ENCODE measurements at places on chromosomes 11 and 22.

- DNase-seq = no peak
Observed at GRCh38 chr11:75014129-75014528, 25.4 kb downstream of the NEU3 start.

GRCh38 chr11:74269161-74269811 is 42.2 kb downstream of the P4HA3 start:
- DNase-seq = no peak

DNA sequence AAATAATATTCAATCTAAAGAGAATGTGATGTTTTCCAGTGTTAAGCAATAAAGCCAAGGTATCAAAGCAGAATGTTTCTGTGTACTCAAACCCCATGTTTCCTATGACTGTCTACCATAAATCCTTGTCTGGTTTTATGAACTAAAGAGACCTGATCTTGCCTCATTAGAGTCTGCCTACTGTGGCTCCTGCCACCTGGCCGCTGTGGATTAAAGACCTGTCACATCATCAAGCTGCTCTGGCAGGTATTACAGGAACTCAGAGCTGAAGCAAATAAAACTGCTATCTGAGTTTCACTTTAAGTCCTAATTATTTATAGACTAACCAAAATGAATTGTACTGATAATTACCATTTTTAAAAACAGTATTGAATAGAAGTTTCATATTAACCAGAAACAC is 207.8 kb upstream of the CCDC90B start:
- DNase-seq = no peak

DNA sequence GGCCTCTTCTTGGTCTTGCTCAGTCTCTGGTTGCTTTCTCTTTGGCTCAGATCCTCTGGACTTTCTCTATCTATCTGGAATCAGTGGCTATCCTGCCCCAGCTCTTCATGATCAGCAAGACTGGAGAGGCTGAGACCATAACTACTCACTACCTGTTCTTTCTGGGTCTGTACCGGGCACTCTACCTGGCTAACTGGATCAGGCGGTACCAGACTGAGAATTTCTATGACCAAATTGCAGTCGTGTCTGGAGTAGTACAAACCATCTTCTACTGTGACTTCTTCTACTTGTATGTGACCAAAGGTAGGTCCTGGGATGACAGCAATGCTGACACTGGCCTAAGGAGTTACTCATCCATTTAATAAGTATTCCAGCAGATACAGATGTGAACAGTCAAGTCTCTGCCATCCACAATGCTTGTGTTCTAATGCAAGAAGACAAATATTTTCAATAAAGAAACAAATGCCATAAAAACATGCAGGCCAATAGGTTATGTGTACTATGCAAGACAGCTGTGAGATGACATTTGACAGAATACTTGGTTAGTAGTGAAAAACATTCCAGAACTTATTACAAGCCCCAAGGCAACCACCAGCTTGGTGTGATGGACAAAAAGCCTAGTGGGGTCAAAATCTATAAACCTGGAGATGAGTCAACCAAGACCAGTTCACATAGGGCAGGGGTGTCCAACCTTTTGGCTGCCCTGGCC is 13.4 kb downstream of the KDELR3 start:
- no peak for DNase-seq

DNA sequence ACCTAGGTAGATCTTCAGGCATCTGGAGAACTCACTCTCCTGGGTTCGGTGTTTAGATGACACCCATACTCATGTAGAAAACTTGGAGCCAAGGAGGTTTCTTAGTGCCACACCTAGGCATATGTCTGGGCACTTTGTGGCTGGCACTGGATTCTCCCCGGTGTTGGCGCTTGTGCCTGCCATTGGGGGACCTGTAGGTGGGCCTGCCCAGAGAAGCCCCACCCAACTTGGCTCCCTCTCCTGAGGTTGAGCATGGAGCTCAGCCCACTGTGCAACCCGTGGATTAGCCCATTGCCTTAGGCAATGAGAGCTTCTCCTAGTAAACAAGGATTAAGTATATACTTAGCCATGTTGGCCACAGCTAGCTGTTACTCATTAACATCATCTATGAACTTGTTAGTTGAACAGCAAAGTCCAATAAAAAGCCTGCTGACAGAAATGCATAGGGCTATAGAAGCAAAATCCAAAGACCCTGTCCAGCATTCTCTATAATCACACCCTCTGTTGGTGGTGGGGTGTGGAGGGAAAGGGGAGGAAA is 335.5 kb upstream of the CHORDC1 start:
- no peak for DNase-seq

GRCh38 chr11:16964501-16964900 is 49.7 kb downstream of the PLEKHA7 start:
- DNase-seq = no peak

GRCh38 chr11:3057069-3057963 is at the start of gene CARS1:
TSS of gene CARS1 (minus strand) at chr11:3057423. CDS start at chr11:3057367, 56 bp downstream.
- DNase-seq = peak; percentile 73
